ENCODE measurements at places on chromosomes 12 and 14.

DNA sequence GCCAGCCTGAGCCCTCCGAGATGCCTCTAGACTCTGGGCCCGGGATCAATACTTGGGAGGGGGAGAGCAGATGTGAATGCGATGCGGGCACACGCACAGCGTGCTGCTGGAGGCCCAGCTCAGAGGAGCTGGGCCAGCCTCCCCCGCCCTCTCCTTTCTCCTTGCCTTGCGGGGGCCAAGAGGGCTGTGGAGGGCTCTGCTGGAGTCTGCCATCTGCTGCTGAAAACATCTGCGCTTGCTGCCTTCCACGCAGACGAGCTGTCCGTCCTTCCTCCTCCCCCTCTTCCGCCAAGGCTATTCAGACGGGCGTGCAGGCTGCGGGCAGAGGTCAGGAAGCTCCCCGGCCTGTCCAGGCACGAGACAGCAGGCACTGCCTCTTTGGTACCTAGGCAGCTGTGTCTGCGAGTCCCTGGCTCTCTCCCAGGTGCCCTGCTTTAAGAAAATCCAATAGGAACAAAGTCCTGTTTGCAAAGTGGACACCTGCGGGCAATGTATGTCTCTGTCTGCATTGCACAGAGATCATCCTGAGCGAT is 75.2 kb downstream of the SPRING1 start:
- no peak overlapping the region for H3K27ac ChIP-seq
- ATAC-seq, result no peak
- H3K4me3 ChIP-seq, result no peak overlapping the region
- H3K27me3 ChIP-seq, result peaks cover 7% of the 10 kb centered on the region
- no peaks in the 10 kb centered on the region for H3K36me3 ChIP-seq

- no peaks in the 10 kb centered on the region for H3K36me3 ChIP-seq
- no peak for ATAC-seq
- H3K27ac ChIP-seq, result no peak overlapping the region
Measured at GRCh38 chr12:68850390-68850789, 42.4 kb downstream of the MDM2 start.

GRCh38 chr14:63647696-63648410 is 6.2 kb upstream of the WDR89 start:
- H3K4me3 ChIP-seq, result no peak overlapping the region
- H3K4me1 ChIP-seq, result peaks cover 5% of the 10 kb centered on the region
- no peaks in the 10 kb centered on the region for H3K27me3 ChIP-seq
- H3K27ac ChIP-seq, result no peak overlapping the region
- ATAC-seq, result no peak
- no peaks in the 10 kb centered on the region for H3K36me3 ChIP-seq

DNA sequence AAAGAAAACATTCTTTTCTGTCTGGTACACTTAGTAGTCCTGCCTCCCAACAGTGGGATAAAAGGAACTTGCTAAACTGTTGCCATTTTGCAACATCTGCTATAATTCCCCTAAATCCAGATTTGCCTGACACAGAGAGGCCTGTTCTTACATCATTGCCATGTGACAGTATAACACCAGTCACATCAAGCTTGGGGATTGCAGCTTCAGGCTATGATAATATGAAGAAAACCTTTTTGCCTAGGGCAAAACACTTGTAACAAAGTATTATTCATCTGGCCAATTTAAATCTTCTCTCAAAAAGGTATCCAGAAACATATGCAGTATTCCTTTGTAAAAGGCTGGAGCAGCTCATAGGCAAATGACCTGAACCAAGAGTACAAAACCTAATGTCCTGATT is 80.9 kb upstream of the OTX2 start:
- no peak overlapping the region for H3K27ac ChIP-seq
- no peaks in the 10 kb centered on the region for H3K36me3 ChIP-seq
- no peak for ATAC-seq
- no peaks in the 10 kb centered on the region for H3K4me1 ChIP-seq
- H3K27me3 ChIP-seq, result peaks cover 26% of the 10 kb centered on the region
- no peak overlapping the region for H3K4me3 ChIP-seq

DNA sequence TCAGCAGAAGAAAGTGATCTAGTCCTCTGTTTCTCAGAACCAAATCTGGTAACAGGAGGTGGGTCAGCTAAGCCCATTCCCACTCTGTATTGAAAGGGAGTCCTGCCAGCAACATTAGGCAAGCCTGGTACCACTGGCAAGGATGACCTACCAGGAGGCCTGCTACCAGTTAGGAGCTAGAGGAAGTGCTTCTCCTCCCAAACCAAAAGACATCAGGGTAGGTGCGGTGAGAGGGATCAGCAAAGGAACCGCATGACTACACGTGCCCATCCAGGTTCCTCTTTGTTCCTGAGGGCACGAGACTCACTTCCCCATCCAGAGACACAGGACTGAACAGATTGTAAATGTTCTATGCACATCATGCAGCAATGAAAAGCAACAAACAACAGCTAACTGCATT is 2.8 kb downstream of the KLRC4 start:
- no peak overlapping the region for H3K4me3 ChIP-seq
- no peak overlapping the region for H3K27ac ChIP-seq
- H3K36me3 ChIP-seq, result no peaks in the 10 kb centered on the region
- H3K4me1 ChIP-seq, result no peaks in the 10 kb centered on the region
- H3K27me3 ChIP-seq, result no peaks in the 10 kb centered on the region
- ATAC-seq, result no peak

- H3K36me3 ChIP-seq, result no peaks in the 10 kb centered on the region
- H3K4me1 ChIP-seq, result no peaks in the 10 kb centered on the region
- no peak overlapping the region for H3K27ac ChIP-seq
- H3K4me3 ChIP-seq, result no peak overlapping the region
- no peak for ATAC-seq
- peaks cover 47% of the 10 kb centered on the region for H3K27me3 ChIP-seq
Measured at GRCh38 chr12:49309386-49309785, 13.7 kb upstream of the TROAP start.

GRCh38 chr12:130651188-130651959 is 64.7 kb downstream of the RIMBP2 start:
- H3K27me3 ChIP-seq, result peaks cover 10% of the 10 kb centered on the region
- no peak overlapping the region for H3K4me3 ChIP-seq
- ATAC-seq, result no peak
- no peaks in the 10 kb centered on the region for H3K36me3 ChIP-seq

GRCh38 chr12:10361622-10362021 is 28.2 kb downstream of the KLRK1 start:
- no peaks in the 10 kb centered on the region for H3K27me3 ChIP-seq
- H3K4me3 ChIP-seq, result no peak overlapping the region
- no peak overlapping the region for H3K27ac ChIP-seq
- peaks cover 35% of the 10 kb centered on the region for H3K4me1 ChIP-seq

GRCh38 chr14:65156568-65157366 is 54.5 kb upstream of the MAX start:
- H3K27ac ChIP-seq, result peak overlapping the region; percentile 72
- no peaks in the 10 kb centered on the region for H3K36me3 ChIP-seq
- H3K4me1 ChIP-seq, result peaks cover 12% of the 10 kb centered on the region
- peak; percentile 87 for ATAC-seq
- H3K27me3 ChIP-seq, result no peaks in the 10 kb centered on the region

GRCh38 chr14:51979088-51979709 is 10.1 kb upstream of the RTRAF start:
- peak; percentile 51 for ATAC-seq
- H3K36me3 ChIP-seq, result no peaks in the 10 kb centered on the region
- H3K4me3 ChIP-seq, result no peak overlapping the region
- H3K27ac ChIP-seq, result peak overlapping the region; percentile 30

DNA sequence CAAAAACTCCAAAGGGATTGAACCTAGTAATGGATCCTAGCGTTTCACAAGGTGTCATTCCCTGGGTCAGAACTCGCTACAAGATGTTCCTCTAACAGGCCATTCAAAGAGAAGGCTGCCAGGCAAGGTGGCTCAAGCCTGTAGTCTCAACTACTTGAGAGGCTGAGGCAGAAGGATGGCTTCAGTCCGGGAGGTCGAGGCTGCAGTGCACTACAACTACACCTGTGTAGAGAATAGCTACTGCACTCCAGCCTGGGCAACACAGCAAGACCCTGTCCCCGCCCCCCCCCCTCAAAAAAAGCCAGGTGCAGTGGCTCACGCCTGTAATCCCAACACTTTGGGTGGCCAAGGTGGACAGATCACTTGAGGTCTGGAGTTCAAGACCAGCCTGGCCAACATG is 14.4 kb downstream of the PPTC7 start:
- H3K4me1 ChIP-seq, result peaks cover 6% of the 10 kb centered on the region
- no peak for ATAC-seq
- no peaks in the 10 kb centered on the region for H3K27me3 ChIP-seq
- H3K4me3 ChIP-seq, result no peak overlapping the region

GRCh38 chr14:100662879-100663760 is 63.6 kb upstream of the DLK1 start:
- no peaks in the 10 kb centered on the region for H3K36me3 ChIP-seq
- no peak overlapping the region for H3K27ac ChIP-seq
- H3K4me3 ChIP-seq, result no peak overlapping the region
- no peak for ATAC-seq
- no peaks in the 10 kb centered on the region for H3K4me1 ChIP-seq

DNA sequence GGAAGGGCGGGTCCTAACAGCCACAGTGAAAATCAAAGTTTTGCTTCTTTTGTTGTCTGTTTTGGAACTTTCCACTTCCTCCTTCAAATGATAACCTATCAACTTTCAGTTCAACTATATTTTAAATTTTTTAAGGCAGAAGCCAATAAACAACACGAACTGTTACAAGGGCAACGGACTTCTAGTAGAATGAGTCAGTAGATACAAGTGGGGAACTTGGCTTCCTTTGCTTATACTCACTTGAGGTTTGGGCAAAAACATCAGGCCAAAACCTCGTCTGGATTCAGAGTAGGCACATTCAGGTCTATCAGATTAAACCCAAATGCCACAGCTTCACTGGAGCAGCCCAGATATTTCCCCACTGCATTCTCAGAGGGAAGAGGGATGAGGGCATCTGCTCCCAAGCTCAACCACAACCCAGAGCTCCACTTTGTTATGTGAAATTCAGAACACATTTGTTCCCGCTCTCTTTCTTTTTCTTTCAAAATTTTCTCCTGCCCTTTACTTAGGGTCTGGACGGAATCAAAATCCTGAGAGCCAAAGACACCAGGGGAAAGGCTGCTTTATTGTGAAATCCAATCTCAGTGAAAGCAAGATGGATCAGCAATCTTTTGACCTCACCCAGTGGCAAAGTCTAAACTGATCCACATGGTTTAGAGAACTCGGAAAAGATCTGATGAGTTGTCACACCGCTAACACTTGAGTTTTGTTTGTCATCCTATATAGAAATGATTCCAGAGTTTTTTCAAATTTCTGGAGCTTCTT is 152.5 kb upstream of the BTG1 start:
- no peak overlapping the region for H3K4me3 ChIP-seq
- ATAC-seq, result peak; percentile 65
- H3K27me3 ChIP-seq, result no peaks in the 10 kb centered on the region
- peak overlapping the region; percentile 12 for H3K27ac ChIP-seq
- no peaks in the 10 kb centered on the region for H3K4me1 ChIP-seq
- no peaks in the 10 kb centered on the region for H3K36me3 ChIP-seq

- peaks cover 100% of the 10 kb centered on the region for H3K4me1 ChIP-seq
- peaks cover 29% of the 10 kb centered on the region for H3K36me3 ChIP-seq
Measured at GRCh38 chr12:49750027-49750995, 9.0 kb downstream of the TMBIM6 start.

GRCh38 chr12:26699237-26699636 is 133.8 kb downstream of the ITPR2 start:
- no peak for ATAC-seq
- H3K27ac ChIP-seq, result no peak overlapping the region
- peaks cover 3% of the 10 kb centered on the region for H3K4me1 ChIP-seq
- H3K36me3 ChIP-seq, result peaks cover 35% of the 10 kb centered on the region
- H3K4me3 ChIP-seq, result no peak overlapping the region

- no peak overlapping the region for H3K4me3 ChIP-seq
- H3K27me3 ChIP-seq, result no peaks in the 10 kb centered on the region
- no peaks in the 10 kb centered on the region for H3K36me3 ChIP-seq
Measured at GRCh38 chr12:80761838-80762237, 45.1 kb downstream of the MYF5 start.

DNA sequence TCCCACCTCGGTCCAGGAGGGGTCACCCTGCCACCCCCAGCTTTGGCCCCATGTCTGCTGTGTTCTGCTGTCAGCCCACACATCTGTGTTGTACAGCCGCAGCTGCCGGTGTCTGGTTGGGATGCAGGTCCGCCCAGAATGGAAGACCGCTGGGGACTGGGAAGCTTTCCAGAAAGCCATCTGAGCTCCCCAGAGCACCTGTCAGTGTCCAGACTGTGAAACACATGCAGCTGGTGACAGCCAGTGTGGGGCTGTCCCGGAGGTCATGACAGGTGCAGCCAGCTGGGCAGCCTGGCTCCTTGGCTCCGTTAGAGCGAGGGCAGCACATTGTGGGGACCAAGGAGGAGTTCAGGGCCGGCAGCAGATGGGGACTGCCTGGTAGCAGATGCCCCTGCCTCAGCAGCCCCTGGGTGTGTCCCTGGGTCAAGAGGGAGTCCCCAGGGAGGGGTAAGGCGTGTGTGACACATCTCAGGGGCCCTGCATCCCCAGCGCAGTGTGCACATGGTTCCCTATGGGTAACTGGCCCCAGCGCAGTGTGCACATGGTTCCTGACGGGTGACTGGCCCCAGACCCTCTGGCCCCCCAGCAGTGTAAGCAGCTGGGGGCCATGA is 16.4 kb downstream of the CEP170B start:
- H3K4me1 ChIP-seq, result no peaks in the 10 kb centered on the region
- no peak for ATAC-seq
- H3K4me3 ChIP-seq, result no peak overlapping the region
- peaks cover 92% of the 10 kb centered on the region for H3K36me3 ChIP-seq
- no peaks in the 10 kb centered on the region for H3K27me3 ChIP-seq

- ATAC-seq, result no peak
- no peaks in the 10 kb centered on the region for H3K36me3 ChIP-seq
- H3K4me3 ChIP-seq, result no peak overlapping the region
Measured at GRCh38 chr12:100919116-100919515, 124.5 kb downstream of the ANO4 start.

DNA sequence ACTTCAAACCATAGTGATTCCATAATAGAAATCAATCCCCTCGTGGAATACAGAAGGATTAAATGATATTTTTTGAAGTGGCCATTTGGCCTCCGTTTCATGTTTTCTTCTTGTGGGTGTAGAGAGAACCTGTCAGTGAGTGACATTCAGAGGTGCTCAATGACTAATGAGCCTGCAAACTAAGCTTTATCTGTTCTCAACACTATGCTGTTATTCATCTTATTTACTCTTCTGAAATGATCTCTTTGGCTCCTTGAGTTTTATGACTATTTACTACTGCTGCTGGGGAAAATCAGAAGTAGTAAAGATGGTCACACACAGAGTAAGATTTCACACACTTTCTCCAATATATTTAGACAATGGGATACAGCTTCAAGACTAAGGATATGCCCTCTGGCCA is 30.4 kb downstream of the ATP2B1 start:
- H3K4me1 ChIP-seq, result no peaks in the 10 kb centered on the region
- ATAC-seq, result no peak
- no peaks in the 10 kb centered on the region for H3K36me3 ChIP-seq

- H3K4me3 ChIP-seq, result no peak overlapping the region
- no peaks in the 10 kb centered on the region for H3K27me3 ChIP-seq
- H3K27ac ChIP-seq, result no peak overlapping the region
- no peak for ATAC-seq
- H3K36me3 ChIP-seq, result no peaks in the 10 kb centered on the region
- H3K4me1 ChIP-seq, result no peaks in the 10 kb centered on the region
Measured at GRCh38 chr12:16282978-16283377, 5.5 kb upstream of the SLC15A5 start.
